ENCODE measurements at places on chromosomes 13 and 19.

DNA sequence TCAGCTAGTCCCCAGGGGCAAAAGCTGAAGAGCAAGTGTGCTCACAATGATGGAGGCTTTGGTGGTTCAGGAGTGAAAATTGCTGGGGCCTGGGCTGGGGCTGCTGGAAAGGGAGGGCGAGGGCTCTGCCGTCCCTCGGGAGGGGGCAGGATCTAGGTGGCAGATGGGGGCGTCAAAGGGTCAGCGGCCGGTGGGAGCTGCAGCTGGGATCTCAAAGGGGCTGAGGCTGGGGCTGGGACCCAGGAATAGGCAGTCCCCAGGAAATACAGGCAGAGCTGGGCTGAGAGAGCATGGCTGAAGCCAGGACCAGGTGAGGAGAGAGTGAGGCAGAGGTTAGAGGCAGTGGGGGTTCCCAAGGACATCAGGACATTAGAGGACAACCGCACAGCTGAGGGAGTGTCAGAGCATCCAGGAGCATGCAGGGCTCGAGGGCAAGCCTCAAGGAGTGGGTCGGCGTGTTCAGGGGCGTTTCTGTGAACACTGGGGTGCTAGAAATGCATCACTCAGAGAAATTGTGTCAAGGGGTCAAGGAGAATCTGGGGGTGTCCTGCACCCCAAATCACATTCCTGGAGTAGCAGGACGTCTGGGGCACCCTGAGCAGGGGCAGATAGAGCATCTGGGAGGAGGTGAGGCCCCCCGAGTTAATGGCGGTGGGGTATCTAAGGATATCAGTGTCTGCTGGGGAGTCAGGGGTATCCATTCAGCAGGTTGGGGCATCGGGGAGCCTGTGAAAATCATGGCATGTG lies 1.2 kb upstream of the SYNE4 start:
- no peak for DNase-seq

- no peak for DNase-seq
These were observed 12.6 kb upstream of the SHD start for GRCh38 chr19:4266253-4267000.

- no peak for DNase-seq
These were observed 8.3 kb downstream of the CDC37 start for GRCh38 chr19:10395003-10395402.

DNA sequence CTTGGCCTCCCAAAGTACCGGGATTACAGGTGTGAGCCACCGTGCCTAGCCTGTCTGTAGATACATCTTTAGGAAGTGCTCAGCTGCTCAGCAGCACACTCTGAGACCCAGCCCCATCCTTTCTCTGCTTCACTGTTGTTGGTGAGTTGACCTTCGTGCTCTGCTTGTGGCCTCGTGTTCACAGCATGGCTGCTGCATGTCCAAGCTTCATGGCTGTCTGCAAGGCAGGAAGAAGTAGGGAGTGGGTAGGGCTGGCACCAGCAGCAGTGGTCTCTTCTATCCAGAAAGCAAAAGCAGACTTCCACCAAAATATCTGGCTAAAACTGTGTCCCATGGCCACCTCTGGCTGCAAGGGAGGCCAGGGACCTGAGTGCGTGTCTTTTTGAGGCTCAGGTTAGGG lies 14.2 kb downstream of the B3GNT8 start:
- no peak for DNase-seq
